Activated naive CD8-positive, alpha-beta T cell treated with anti-CD3 and anti-CD28 coated beads for 36 hours (primary cell): ENCODE measurements at places on chromosomes 5 and 9. TPM values are rescaled to one million over a fixed set of nuclear protein-coding genes. Genes with fewer than 3 reads are reported as not detected.

GRCh38 chr5:57102905-57103255 is 71.0 kb upstream of the GPBP1 start:
- DNase-seq = no peak

GRCh38 chr9:10094563-10094962 is 518.2 kb downstream of the PTPRD start:
- no peak for DNase-seq

GRCh38 chr5:128014578-128014977 is 69.0 kb upstream of the SLC12A2 start:
- no peak for DNase-seq

- DNase-seq = no peak
Observed at GRCh38 chr9:16501726-16502125, 368.7 kb downstream of the BNC2 start.

GRCh38 chr9:128887914-128888350 is 6.0 kb downstream of the LRRC8A start:
- no peak for DNase-seq

- DNase-seq = no peak
Observed at GRCh38 chr5:14292766-14293658, 149.9 kb downstream of the TRIO start.

- DNase-seq = no peak
Observed at GRCh38 chr5:171893290-171893886, 107.8 kb downstream of the SMIM23 start.

- no peak for DNase-seq
Observed at GRCh38 chr5:75306746-75307145, 30.3 kb upstream of the HMGCR start.

DNA sequence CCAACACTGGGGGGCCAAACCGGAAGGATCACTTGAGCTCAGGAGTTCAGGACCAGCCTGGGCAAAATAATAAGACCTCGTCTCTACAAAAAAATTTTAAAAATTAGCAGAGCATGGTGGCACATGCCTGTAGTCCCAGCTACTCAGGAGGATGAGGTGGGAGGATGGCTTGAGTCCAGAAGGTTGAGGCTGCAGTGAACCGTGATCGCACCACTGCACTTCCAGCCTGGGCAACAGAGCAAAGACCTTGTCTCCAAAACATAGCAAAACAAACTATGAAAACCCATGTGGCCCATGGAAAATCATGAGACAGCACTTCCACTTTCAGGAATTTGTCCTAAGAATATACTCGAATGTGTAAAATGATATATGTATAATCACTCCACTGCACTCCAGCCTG is 6.1 kb downstream of the SETX start:
- DNase-seq = no peak

DNA sequence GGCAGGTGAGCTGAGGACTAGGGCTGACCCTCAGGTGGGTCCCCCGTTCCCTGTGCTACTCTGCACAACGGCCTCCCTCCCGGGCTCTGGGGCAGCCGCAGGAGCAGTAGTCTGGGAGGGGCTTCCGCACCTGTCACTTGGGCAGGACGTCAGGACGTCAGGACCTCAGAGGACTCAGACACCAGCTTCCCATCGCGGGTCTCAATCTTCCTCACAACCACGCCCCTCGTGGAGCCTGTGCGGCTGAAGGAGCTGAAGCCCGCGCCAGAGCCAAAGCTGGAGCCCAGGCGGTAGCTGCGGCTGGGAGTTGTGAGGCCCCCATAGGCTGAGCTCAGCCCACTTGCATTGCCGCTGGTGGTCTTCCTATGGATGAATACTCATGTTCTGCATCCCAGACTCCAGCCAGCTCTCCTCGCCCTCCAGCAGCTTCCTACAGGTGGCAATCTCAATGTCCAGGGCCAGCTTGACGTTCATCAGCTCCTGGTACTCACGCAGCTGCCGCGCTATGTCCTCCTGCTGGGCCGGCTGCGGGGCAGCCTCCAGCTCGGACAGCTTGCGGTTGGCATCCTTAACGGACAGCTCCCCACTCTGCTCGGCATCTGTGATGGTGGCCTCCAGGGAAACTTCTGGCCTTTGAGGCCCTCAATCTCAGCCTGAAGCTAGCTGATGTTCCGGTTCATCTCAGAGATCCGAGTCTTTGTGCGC is 381.4 kb upstream of the RGMB start:
- DNase-seq = no peak

DNA sequence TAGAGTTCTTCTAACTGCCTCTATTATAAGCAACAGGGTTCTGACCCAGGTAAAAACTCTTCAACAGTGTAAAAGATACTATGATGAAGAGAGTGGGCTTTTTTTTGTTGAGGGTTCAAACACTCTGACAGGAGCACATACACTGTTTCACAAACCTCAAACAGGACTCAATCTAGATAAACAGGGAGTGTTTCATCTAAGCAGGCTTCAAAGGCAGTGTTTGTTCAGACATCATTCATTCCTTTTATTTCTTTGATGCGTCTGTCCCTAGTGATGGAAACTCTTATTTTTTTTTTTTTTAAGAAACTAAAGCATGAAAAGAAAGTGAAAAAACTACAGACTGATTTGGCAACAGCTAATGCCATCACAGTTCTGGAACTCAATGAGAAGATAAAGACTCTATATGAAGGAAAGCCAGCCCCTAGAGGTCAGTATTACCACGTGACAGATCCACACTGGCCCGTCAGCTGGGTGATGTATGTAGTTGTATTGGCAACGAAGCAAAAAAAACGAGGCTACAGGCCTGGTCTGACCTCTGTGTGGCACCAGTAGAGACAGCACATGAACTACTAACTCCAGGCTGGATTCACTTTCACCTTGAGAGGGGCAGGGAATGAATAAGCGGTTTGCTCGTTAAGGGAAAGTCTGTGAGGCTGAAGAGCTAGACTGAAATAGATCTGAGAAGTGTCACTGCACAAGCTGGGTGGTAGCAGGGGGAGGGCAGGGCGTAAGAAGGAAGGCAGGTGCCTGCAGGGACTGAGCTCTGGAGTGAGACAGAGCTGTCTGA is 172.2 kb downstream of the CCDC192 start:
- DNase-seq = peak; percentile 17

Gene TMEM8B
- total RNA-seq = 2.8 TPM

Gene PCDHGA6
- 0.08 TPM for total RNA-seq

Gene GLDC
- total RNA-seq = 0.68 TPM

Gene HAVCR2
- 24.6 TPM for total RNA-seq
